ENCODE measurements at places on chromosomes 3 and 15. TPM values are rescaled to one million over a fixed set of nuclear protein-coding genes. Genes with fewer than 3 reads are reported as not detected.

DNA sequence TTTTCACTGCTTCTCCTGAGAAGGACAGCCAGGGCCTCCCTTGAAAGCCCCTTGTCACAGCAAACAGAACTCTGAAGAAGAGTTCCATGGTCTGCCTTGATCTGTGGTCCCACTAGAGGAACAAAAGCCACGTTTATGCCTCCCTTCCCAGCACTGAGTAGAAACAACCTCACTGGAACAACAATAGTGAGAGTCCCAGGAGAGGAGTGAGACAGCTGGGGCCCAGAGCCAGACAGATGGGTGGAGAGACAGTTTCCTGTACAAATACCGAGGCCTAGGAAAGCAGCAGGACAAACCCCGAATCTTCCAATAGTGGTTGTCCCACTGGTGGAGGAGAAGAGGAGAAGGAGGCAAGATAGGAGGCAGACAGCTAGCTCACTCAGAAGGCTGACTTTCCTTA lies 106.1 kb downstream of the WDR76 start:
- no peak for DNase-seq

DNA sequence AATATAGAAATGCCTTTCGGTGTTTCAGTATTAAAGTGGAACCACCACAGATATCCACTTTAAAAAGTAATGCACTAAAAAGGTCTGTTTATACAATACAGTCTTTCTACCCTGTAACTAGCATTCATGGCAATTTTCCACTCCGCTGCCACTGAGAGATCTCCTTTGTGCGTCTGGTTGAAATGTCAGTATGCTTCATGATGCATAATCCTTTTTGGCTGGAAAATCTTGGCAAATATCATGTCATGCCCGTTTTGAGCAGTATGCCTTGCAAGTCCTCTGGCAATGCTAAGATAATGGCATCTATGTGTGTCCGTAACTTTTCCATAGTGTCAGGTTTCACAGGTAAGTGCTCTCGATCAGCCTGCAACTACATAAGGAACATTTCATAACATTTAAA lies 30.8 kb upstream of the ARF4 start:
- no peak for DNase-seq

GRCh38 chr15:88849376-88850072 lies 45.8 kb downstream of the HAPLN3 start:
- DNase-seq: no peak

The PGBD4 gene
- 1.8 TPM for total RNA-seq

The MYO5A gene
- total RNA-seq: 7.9 TPM

DNA sequence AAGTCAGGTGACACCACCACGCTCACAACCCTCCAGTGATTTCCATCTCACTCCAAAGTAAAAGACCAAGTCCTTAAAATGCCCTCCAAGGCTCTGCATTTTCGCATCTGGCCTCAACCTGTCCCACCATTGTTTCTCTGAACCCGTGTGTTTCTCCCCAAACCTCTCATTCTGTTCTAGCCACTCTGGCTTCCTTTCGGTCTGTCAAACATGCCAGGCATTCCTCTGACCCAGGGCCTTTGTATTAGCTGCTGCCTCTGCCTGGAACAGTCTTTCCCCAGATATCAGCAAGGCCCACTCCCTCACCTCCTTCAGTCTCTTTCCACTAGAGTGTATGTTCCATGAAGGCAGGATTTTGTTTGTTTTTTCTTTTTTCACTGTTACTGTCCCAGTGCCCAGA lies 16.0 kb downstream of the MAP2K5 start:
- DNase-seq: no peak

The OXTR gene
- 0.32 TPM for total RNA-seq

- DNase-seq: no peak
These were observed 127.9 kb downstream of the MITF start for GRCh38 chr3:69866988-69867720.

- no peak for DNase-seq
These were observed 56.9 kb upstream of the SATB1 start for GRCh38 chr3:18481946-18482548.

GRCh38 chr15:101718896-101719295 lies 5.4 kb downstream of the TARS3 start:
- no peak for DNase-seq

GRCh38 chr3:36777424-36778218 lies 13.3 kb upstream of the DCLK3 start:
- DNase-seq: no peak

- no peak for DNase-seq
These were observed 35.2 kb downstream of the PARP15 start for GRCh38 chr3:122612696-122613095.

The THSD4 gene
- 73.1 TPM for total RNA-seq
